Neural crest cell (in vitro differentiated cells): ENCODE measurements at places on chromosomes 11 and 22. TPM values are rescaled to one million over a fixed set of nuclear protein-coding genes. Genes with fewer than 3 reads are reported as not detected.

SLC22A8 gene
- total RNA-seq = not detected in 2 replicates

CCDC73 gene
- not detected in 2 replicates for total RNA-seq

TTLL1 gene
- 19.1 TPM in 2 replicates for total RNA-seq

APOA5 gene
- total RNA-seq = not detected in 2 replicates

SLC29A2 gene
- total RNA-seq = 38.7 and 39.5 TPM in 2 replicates

OR52K2 gene
- not detected in 2 replicates for total RNA-seq

MYEOV gene
- 0.16 and 0.35 TPM in 2 replicates for total RNA-seq

STT3A gene
- total RNA-seq = 133 and 144 TPM in 2 replicates

C22orf42 gene
- not detected in 2 replicates for total RNA-seq

DNA sequence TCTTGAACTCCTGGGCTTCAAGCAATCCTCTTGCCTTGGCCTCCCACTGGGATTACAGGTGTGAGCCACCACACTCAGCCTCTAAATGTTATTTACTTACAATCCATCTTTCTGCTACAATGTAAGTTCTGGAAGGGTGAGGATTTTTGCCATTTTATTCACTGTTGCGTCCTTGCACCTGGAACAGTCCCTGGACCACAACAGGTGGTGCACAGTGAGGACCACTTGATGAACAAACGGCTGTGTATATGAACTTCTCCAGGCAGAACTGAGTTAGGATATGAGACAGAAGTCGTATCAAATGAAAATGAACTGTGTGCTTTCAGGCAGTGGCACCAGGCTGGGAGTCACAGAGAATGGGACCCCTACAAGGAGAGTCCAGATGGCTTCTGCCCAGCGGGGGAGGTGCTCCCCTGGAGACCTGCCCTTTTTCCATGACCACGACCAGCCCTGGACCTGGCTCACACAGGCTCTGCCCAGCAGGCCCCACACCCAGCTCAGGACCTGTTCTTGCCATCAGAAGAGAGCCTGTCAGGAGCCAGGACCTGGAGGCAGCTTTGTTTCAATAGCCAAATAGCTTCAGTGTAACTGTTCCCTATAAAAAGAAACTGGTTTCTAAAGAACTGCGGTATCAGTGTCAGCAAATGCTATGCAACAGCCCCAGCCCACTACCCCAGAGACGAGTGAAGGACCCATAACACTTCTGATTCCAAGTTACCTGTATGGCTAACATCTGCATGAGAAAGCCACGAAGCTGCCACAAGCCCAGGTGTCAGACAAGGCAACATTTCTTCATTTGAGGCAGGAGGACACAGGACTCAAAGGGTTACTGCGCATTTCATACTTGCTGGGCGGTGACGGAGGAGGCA is 104.9 kb downstream of the MICAL3 start:
- no peak for DNase-seq

DNA sequence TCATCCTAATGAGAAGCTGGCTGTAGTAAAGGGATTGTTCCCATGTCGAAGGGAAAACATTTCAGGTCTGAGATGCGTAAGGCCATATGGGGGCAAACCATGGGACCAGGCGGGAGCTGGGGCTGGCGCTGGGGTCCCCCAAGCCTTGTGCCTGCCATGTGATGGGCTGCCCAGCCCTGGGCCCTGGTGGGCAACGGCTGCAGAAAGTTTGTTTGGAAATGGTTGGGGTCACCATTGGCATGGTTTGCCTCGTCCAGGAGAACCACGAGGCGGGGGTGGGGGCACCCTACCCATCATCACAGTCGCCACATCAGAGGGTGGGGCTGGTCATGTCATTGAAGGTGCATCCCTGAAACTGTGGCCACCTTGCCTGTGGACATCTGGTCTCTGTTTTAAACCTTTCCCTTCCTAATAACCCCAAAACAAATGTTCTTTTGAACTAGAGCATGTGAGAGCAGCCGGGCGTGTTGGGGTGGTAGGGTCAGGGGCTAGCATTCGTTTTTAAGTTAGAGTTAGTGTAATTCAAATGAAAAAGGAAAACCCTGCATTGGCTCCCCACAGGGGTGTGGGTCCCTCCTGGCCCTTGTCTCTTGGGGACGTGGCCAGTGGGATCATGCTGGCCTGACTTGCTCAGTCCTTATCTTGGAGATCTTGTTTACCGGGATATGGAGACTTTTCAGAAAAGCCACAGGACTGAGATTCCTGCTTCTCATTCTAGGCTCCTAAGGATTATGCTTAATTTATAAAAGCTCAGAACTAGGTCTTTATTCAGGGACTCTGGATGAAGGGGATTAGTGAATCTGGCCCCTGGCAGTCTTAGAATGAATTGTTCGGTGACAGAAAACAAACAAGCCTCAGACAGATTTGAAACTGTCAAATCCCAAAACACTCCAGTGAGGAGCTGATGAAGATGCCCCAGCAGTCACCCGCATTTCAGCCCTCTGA is 98.5 kb downstream of the CTTN start:
- no peak for DNase-seq

- DNase-seq = no peak
These were observed 133.5 kb downstream of the CD44 start for GRCh38 chr11:35272391-35272902.

DNA sequence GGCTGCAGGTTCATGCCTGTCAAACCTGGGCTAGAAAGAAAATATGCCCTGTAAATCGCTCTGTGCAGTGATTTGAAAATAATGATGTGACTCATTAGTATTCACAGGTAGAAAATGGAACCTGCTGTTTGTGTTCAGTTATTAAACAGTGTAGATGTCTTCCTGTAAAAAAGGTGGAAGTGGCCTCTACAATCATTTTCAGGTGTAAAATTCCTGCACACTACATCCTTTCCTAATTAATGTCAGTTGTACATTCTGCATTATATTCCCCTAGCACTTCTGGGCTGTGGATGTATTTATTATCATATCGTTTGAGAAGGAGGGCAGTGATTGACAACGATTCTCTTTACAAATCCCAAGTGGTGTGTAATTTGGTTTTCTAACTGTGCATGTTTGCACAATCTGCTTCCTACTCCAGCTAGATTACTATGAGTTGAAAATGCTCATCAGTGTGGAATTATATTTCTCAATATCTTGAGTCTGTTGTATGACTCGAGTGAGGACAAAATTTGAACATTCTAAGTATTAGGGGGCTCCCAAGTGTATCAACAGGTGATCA is 454.0 kb upstream of the DDI1 start:
- no peak for DNase-seq

DNA sequence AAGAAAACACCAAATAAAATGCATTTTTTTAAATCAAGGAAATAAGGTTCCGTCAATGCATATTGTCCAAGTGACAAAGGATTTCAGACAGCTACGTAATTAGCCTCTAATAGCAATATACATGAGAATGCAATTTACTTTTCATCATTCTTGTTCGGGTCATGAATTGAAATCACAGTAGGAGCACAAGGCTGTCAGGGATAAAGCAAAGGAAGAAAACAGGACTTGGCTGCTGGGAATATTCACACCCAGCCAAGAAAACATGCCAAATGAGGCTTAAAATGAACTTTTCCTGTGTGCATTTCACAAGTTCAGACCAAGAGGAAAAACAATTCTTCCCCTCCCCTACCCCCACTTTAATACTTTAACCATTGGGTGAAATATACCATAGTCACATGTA is 188.6 kb downstream of the CWF19L2 start:
- no peak for DNase-seq

DNA sequence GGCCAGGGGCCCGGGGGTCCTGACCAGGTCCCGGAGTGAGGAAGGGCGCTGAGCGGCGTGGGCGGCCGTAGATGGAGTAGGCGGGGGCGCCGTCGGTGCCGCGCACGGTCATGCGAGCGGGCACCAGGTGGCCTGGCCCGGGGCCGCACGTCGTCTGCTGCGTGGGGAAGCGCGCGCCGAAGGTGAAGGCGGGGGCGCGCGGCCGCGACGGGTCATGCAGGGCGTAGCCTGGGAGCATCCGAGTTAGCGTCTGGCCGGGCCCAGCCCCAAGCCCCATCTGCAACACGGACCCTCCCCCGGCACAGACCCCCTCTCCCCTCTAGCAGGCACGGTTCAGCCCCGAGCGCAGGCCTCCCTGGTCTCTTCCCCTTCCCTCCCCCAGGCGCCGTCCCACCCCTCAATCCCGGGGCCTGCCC is 1.7 kb upstream of the TYMP start:
- no peak for DNase-seq

DNA sequence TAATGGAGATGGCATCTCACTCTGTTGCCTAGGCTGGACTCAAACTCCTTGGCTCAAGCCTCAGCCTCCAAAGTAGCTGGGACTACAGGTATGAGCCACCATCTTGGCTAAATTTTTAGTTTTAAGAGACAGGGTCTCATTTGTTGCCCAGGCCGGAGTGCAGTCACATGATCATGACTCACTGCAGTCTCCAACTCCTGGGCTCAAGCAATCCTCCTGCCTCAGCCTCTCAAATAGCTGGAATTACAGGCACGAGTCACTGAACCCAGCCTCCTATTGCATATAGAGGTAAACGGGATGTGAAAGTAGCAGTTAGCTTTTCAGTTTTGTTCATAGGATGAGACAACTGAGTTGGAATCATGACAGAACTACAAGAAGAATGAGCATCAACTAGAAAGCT is 9.5 kb upstream of the NAALAD2 start:
- DNase-seq = no peak

GRCh38 chr11:63911876-63912275 is 5.1 kb downstream of the RCOR2 start:
- DNase-seq = no peak

DNA sequence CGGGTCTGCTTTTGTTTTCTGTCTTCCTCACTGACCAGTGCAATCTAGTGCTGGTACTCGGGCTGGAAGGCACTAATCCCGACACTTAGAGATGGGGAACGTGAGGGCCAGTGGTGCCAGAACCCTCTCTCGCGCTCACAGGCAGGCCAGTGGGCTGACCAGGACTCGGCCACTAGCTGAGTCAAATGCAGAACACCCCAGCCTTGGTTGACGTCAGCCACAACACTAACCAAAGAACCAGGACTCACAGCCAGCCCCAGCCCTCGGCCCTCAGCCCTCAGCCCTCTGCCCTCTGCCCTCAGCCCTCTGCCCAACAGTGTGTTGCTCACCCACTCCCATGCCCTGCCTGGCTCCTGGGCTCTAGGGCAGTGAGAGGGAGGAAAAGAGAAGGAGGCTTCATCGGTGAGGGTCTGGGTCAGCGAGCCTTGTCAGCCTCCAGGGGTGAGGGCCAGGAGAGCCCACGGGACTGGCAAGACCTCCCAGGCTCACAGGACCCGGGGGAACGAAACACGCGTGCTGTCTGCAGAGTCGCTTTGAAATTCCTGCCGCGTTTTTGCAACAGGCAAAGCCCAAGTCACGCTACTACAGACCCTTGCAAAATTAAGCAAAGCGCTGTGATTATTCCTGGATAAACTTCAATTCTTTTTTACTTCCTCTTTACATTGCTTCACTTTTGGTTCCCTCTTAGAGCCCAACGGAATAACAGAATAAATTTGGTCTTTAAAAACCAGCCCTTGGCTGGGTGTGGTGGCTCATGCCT is 27.5 kb downstream of the KIAA0930 start:
- DNase-seq = no peak

- DNase-seq = no peak
These were observed 214.3 kb downstream of the CTTN start for GRCh38 chr11:70612459-70613141.

- DNase-seq = no peak
These were observed 35.8 kb downstream of the CSTPP1 start for GRCh38 chr11:46972343-46972742.

- DNase-seq = no peak
These were observed 213.3 kb downstream of the MN1 start for GRCh38 chr22:27588268-27588667.

GRCh38 chr11:40187295-40187694 is 1272.2 kb downstream of the LRRC4C start:
- DNase-seq = no peak

DNA sequence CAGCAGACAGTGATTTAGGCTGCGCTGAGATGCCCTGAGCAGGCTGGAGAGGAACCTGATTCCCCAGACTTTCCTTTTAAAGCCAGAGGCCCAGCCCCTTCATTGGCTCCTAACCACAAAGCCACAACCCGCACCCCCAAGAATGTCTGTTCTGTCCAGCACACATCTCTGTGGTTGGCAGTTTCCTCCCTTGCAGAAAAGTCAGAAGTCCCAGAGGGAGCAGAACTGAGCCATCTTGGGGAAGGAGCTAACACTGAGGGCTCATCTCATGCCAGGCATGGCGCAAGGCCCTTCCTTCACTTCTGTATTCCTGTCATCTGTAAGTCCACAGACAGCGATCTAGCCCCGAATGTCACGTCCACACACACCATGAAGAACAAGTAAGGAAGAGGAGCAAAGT is 97.1 kb upstream of the SYT13 start:
- no peak for DNase-seq

- DNase-seq = no peak
These were observed 416.8 kb upstream of the TENM4 start for GRCh38 chr11:79857377-79858214.

GRCh38 chr11:118265954-118266353 is 1.9 kb upstream of the MPZL2 start:
- no peak for DNase-seq
